ENCODE measurements at places on chromosomes 7 and 10.

DNA sequence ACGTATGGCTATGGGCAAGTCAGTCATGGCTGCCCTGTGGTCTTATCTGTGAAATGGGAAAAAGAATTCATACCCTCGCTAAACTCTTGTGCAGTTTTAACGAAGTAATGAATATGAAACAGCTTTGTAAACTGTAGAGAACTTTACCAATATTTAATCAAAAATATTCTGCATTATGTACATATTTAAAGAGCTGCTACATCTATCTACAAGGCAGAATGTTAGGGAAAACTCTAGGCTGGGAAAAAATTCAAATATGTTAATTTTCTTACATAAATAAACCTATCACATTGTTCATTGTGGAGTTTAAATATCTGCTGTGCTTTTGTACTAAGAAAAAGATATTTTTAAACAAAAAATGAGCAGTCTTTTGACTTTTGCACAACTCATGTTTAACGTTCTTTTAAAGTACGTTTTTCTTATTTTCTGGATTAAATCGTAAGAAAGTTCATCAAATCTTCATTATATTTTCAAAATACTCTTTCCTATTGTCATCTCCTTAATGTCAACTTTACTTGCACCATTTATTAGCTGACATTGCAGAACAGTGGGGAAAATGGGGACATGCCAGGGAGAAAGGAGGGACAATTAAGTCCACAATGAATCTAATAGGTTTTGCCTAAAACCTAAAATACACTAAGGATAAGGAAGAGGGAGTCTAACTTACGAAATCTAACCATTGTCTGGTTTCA is 57.5 kb downstream of the ICA1 start:
- DNase-seq, result no peak

DNA sequence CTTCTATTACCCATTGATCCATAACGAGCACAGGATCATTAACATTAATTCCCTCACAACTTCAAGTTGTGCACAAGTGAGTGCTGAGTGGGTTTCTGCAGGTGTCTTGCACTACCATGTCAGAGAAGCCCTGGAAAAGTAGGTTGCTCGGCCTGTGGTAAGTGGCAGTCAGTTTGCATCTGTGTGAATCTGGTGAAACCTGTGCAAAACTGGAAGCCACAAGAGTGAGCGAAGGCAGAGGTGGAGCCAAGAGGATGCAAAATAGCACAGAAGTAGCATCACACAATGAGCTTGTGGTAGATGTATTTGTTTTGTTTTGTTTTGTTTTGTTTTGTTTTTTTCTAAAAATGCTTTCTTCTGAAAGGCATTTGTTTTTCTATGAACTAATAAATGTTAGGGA is 181.5 kb downstream of the THSD7A start:
- no peak for DNase-seq

DNA sequence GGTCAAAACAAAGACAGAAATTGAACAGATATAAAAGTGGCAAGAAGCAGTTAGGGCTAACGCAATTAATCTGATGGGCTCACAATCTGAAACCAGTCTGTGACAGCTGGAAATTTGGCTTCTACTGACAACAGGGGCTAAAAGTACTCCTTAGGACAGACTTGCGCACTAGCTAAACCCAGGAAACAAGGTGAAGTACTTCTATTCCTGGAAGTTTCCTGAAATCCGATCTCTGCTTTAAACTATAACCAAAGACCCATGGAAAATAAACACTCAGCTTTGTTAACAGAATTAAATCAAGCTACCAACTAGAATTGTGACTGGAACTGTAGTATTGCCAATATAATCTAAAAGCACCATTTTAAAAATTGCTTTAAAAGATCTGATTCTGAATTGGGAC is 520.2 kb upstream of the ZWINT start:
- DNase-seq, result no peak

- DNase-seq, result no peak
These were observed 5.9 kb upstream of the HTR5A start for GRCh38 chr7:155064186-155064585.

GRCh38 chr7:31261341-31261740 is 79.2 kb downstream of the NEUROD6 start:
- no peak for DNase-seq

GRCh38 chr10:84783909-84784308 is 455.5 kb downstream of the CCSER2 start:
- no peak for DNase-seq

DNA sequence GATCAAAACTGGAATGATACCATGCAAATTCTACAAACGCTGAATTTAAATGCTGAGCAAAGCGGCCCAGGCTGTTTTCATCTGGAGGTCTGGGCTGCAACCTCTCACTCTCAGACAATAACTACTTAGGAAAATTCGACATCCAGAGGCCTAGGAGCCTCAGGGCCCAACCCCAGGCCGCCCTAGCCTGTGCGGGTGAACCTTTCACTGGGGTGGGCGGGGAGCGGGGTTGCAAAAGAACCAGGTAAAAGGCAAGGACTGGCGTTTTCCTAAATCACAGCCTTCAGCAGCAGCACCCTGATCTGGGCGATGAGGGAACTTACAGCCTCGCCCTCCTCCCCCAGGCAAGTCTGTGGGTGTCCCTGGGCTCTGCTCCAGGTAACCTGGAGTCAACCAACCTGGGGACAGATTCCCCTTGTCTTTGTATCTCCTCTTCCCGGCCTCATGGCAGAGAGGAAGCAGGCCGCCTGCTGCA is 33.4 kb downstream of the CALML5 start:
- DNase-seq, result no peak

DNA sequence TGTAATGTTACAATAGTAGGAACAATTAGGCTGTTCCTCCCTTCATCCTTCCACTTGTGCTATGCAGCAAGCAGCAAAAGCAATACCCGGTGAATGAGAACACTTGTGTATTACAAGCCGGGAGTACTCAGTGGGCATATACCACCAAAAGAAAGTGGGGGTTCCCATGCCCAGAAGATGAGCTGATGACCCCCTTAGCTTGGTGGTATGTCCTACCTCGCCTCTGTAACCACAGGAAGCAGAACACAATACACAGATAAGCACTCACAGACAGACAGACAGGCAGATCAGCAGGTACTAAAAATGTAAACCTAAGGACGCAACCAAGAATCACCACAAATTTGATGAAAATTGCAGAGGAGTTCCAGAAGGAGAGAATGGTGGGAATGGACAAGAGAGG is 15.5 kb upstream of the KIF20B start:
- DNase-seq, result no peak

GRCh38 chr7:49894543-49894942 is 121.1 kb downstream of the VWC2 start:
- no peak for DNase-seq

- DNase-seq, result no peak
These were observed 64.6 kb downstream of the SNX10 start for GRCh38 chr7:26356229-26356628.

DNA sequence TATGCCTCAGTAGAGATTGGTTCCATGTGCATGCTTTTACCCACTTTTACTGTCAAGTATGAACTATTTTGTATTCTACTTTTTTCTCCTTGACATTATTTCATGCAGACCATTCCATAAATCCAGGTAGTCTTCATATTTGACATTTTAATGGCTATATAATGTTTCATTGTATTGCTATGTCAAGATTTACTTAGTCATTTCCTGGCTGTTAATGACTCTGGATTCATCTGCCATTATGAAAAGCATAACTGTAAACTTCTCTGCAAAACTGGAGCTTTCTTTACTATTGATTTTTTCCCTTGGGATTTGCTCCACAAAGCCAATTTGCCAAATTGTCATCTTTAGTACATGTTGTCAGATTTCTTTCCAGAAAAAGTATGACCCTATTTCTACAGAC is 6.8 kb upstream of the MSRB2 start:
- no peak for DNase-seq

DNA sequence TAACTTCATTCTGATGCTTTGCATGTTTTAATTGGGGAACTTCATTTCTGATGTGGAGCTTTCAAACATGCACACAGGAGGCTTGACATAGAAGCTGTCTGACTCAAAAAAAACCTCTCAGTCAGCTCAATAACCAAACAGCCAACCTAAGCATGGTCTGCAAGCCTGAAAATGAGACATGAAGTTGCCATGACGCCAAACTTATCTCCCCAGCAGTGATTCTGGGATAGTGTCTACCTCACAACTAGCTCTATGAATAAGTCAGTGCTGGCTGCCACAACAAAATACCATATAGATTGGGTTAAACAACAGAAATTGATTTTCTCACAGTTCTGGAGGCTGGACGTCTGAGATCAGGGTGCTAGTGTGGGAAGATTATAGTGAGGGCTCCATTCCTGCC is 244.2 kb downstream of the CCDC3 start:
- no peak for DNase-seq

DNA sequence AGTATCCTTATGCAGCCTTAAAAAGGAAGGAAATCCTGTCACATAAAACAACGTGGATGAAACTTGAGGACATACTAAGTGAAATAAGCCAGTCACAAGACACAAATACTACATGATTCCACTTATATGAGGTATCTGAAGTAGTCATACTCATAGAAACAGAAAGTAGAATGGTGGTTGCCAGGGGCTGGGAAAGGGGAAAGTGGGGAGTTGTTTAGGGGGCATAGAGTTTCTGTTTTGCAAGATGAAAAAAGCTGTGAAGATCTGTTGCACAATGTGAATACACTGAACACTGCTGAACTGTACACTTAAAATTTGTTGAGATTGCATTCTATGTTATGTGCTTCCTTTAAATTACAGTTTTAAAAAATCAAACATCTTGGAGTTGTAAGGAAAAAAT is 2.9 kb downstream of the NUP205 start:
- no peak for DNase-seq

DNA sequence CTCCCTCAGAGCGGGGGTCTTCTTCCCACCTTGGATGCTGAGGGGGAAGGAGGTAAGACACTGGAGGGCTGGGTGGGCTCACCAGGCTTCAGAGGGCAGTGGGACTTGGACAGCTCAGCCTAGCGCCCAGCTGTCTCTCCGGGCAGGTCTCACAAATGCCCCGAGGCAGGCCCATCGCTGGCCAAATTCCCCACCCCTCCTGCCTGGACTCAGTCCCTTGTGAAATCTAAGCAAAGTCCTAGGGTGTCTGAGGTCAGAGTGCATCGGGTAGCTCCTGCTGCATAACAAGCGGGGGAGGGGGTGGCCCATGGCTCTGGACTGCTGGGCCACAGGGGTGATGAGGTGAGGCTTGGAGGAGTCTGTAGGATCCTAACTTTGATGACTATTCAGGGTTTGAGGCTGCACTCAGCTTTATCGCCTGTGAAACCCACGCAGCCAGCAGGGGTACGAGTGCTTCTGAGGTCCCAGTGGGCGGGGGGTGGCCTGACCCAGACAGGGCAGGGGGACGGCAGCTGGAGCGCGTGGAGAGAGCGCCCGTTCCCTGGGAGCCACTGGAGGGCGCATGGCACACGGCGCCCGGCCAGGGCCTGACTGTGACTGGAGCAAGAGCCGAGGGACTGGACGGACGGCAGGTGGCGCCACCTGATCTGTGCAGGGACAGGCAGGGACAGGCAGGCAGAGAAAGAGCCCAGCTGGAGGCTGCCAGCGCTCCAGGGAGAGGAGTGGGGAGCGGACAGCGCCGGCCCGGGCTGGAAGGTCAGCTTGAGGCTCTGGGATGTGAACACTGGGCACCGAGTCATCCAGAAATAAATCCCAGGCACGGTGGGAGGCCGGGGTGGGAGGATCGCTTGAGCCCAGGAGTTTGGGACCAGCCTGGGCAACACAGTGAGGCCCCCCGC is 10.0 kb downstream of the CYP2W1 start:
- DNase-seq, result peak; percentile 81

GRCh38 chr7:92837000-92837749 is 802 bp upstream of the CDK6 start:
- no peak for DNase-seq

GRCh38 chr10:64191286-64191685 is 670.1 kb downstream of the REEP3 start:
- DNase-seq, result no peak

GRCh38 chr10:14779001-14779651 is 4.4 kb upstream of the FAM107B start:
- DNase-seq, result no peak

DNA sequence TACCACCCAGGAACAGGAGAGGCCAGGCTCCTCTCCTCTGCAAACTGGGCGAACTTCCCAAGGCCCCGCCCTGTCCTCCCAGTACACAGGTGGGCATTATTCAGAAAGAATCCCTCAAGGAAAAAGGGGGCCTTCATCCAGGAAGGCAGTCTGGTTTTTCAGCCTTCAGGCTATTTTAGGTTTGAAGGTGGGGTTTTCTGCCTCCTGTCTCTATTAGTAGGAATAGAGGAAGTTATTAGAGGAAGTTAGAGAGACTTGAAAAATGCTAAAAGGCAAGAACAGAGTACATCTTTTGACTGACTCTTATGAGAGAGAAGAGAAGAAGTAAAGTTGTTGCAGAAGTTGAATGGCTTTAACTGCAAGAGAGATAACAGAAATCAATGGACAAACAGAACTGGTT is 250.9 kb upstream of the SORCS1 start:
- no peak for DNase-seq

DNA sequence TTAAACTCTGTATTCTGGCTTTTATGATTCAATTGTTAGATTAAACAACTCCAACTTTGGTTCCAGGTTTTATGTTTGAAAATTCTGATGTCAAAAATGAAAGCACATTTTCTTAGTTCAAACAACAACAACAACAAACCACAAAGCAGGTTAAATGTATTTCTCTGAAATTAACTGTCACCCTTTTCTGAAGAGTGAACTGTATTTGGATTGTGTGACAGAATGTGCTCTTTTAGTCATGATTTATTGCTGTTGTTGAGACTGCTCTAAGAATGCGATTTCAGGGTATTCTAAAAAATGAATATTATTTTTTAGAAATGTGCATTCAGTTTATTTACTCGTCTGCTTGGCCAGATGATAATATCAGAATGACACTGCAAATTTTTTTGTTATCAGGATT is 144.1 kb downstream of the GNAI1 start:
- no peak for DNase-seq

- DNase-seq, result no peak
These were observed 98.0 kb upstream of the GATA3 start for GRCh38 chr10:7956508-7956907.

- DNase-seq, result no peak
These were observed 456.4 kb upstream of the PFKP start for GRCh38 chr10:2610946-2611345.

All from stimulated activated CD8-positive, alpha-beta memory T cell treated with anti-CD3 and anti-CD28 coated beads, Interleukin-4, amount 100 ng/mL, for 1 hour (primary cell).